Hepatocyte (in vitro differentiated cells): ENCODE measurements at places on chromosomes 1 and 21. TPM values are rescaled to one million over a fixed set of nuclear protein-coding genes. Genes with fewer than 3 reads are reported as not detected.

- DNase-seq, result no peak
These were observed 5.7 kb downstream of the KNCN start for GRCh38 chr1:46545784-46546183.

Gene RSPO1
- 0.83 and 0.88 TPM in 2 replicates for total RNA-seq

Gene TRIM67
- total RNA-seq, result 0.12 and 0.13 TPM in 2 replicates

Gene CNR2
- total RNA-seq, result not detected in 2 replicates
